ENCODE measurements at places on chromosomes 3 and 15. TPM values are rescaled to one million over a fixed set of nuclear protein-coding genes. Genes with fewer than 3 reads are reported as not detected.

COL8A1 gene
- total RNA-seq, result 156 TPM

EIF4E3 gene
- 5.7 TPM for total RNA-seq

SLC51A gene
- total RNA-seq, result not detected

PRSS50 gene
- not detected for total RNA-seq

PLA1A gene
- 0.13 TPM for total RNA-seq

CCR5 gene
- not detected for total RNA-seq

RNU6-1 gene
- not detected for total RNA-seq

NPAP1 gene
- total RNA-seq, result not detected

CYP1A2 gene
- total RNA-seq, result not detected

TGM4 gene
- 0.13 TPM for total RNA-seq

MYH15 gene
- total RNA-seq, result 0.53 TPM

TMCO5A gene
- not detected for total RNA-seq

CPA3 gene
- 16.1 TPM for total RNA-seq

RPL39L gene
- total RNA-seq, result 23.8 TPM

CHRM5 gene
- total RNA-seq, result not detected

ANKRD63 gene
- total RNA-seq, result 0.22 TPM

REC114 gene
- not detected for total RNA-seq

SEC22C gene
- 83.0 TPM for total RNA-seq

PLIN1 gene
- total RNA-seq, result not detected

GOLGA8T gene
- not detected for total RNA-seq

TMEM40 gene
- not detected for total RNA-seq

GPR149 gene
- total RNA-seq, result not detected

CHRD gene
- 0.13 TPM for total RNA-seq

ATG7 gene
- total RNA-seq, result 147 TPM

GALNT15 gene
- 5.7 TPM for total RNA-seq

DZIP1L gene
- total RNA-seq, result 13.8 TPM

EHHADH gene
- total RNA-seq, result 4.7 TPM
